ENCODE measurements at places on chromosomes 2 and 18. TPM values are rescaled to one million over a fixed set of nuclear protein-coding genes. Genes with fewer than 3 reads are reported as not detected.

Gene SERPINB12
- not detected for total RNA-seq

Gene IRS1
- 15.1 TPM for total RNA-seq

GRCh38 chr18:45464619-45465018 lies 150.7 kb upstream of the SLC14A2 start:
- DNase-seq: no peak

DNA sequence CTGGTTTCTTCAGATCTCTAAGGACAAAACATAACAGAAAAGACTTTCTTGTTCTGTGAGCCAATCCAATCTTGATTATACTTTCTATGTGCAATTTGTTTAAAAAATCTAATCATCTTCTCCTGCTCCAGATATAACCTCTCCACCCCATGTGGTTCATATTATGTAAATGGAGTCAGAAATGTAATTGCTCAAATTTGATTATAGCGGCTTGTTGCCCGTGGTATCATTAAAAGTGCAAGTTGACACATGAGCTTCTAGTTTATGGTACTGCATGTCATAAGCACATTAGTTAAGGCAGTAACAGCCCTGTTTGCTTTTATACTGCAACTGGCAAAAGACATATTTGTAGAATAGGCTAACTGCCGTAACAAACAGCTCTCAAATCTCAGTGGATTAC lies 715.1 kb upstream of the CDH7 start:
- no peak for DNase-seq

- no peak for DNase-seq
Measured at GRCh38 chr2:47651296-47651695, 131.6 kb upstream of the MSH6 start.

GRCh38 chr2:74944987-74945787 lies 13.3 kb upstream of the POLE4 start:
- DNase-seq: no peak

DNA sequence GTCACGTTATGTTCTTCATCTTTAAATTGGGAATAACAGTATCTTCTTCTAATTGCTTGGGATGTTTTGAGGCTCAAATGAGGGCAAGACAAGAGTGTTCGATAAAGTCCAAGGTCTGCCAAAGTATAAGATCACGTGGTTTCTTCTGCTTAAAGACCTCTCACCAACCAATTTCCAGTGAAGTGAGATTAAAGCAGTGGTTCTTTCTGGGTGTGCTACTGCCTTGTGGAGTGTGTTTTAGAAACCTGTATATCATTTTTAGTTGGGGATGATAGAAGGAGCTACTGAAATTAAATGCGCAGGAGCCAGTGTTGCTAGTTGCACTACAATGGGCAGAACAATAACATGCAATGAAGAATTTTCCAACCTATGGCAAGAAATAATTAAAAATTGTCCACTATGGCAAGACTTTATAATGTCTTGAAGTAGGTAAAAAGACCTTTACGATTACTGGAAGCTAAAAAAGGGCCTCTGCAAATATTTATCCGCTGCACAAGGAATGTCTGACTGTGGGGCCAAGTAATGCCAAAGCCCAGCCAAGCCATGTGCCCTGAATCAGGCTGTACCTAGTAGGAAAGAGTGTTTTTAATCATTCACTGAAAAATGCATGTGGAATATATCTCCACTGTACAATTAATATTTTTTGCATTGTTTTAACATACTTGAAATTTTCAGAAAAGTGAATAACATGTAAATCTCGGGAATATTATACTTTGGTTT lies 244.5 kb upstream of the REG3G start:
- DNase-seq: no peak

GRCh38 chr2:4020153-4020552 lies 316.8 kb downstream of the DCDC2C start:
- no peak for DNase-seq

- no peak for DNase-seq
Measured at GRCh38 chr2:62302631-62303435, 106.9 kb downstream of the B3GNT2 start.

Measured in neural crest cell (in vitro differentiated cells).